ENCODE measurements at places on chromosomes 6 and 20. TPM values are rescaled to one million over a fixed set of nuclear protein-coding genes. Genes with fewer than 3 reads are reported as not detected.

- no peaks in the 10 kb centered on the region for H3K36me3 ChIP-seq
- H3K4me1 ChIP-seq, result no peaks in the 10 kb centered on the region
- H3K4me3 ChIP-seq, result no peak overlapping the region
- H3K27me3 ChIP-seq, result no peaks in the 10 kb centered on the region
- DNase-seq, result no peak
These were observed 173.7 kb upstream of the ZNF217 start for GRCh38 chr20:53767206-53767930.

Gene FNDC1
- total RNA-seq, result 4.8 TPM

Gene HLA-DPB1
- 19.2 TPM for total RNA-seq

DNA sequence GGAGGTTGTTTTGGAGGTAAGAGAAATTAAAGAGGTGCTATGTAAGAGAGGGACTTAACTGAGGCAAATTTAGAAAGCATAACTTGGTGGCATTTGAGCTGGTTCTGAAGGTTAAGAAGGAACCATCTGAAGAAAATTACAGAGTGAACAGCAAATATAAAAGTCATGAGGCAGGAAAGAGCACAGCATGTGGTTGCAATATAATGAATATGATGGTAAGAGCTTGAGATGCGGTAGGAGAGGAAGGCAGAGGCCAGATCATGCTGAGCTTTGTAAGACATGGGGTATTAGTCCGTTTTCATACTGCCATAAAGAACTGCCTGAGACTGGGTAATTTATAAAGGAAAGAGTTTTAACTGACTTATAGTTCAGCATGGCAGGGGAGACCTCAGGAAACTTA lies 279.1 kb downstream of the UTRN start:
- H3K27me3 ChIP-seq, result no peaks in the 10 kb centered on the region
- H3K27ac ChIP-seq, result no peak overlapping the region
- no peak for DNase-seq
- H3K4me1 ChIP-seq, result peaks cover 13% of the 10 kb centered on the region
- no peak overlapping the region for H3K4me3 ChIP-seq

- no peaks in the 10 kb centered on the region for H3K4me1 ChIP-seq
- no peaks in the 10 kb centered on the region for H3K27me3 ChIP-seq
- peak; percentile 29 for DNase-seq
- no peaks in the 10 kb centered on the region for H3K36me3 ChIP-seq
- H3K27ac ChIP-seq, result no peak overlapping the region
These were observed 93.7 kb downstream of the PROKR2 start for GRCh38 chr20:5222919-5223634.

Gene CAGE1
- total RNA-seq, result not detected

Gene PRDM13
- not detected for total RNA-seq

Gene MOCS3
- 2.8 TPM for total RNA-seq

GRCh38 chr20:58695895-58696375 lies 3.3 kb downstream of the NPEPL1 start:
- H3K27ac ChIP-seq, result no peak overlapping the region
- H3K4me1 ChIP-seq, result peaks cover 23% of the 10 kb centered on the region
- no peak for DNase-seq
- H3K4me3 ChIP-seq, result no peak overlapping the region
- peaks cover 25% of the 10 kb centered on the region for H3K36me3 ChIP-seq
- H3K27me3 ChIP-seq, result no peaks in the 10 kb centered on the region

- H3K4me3 ChIP-seq, result no peak overlapping the region
- H3K36me3 ChIP-seq, result peaks cover 31% of the 10 kb centered on the region
- no peak for DNase-seq
- peaks cover 46% of the 10 kb centered on the region for H3K4me1 ChIP-seq
These were observed 401.3 kb downstream of the LAMA2 start for GRCh38 chr6:129284225-129284624.

- no peak for DNase-seq
- H3K27me3 ChIP-seq, result no peaks in the 10 kb centered on the region
- no peaks in the 10 kb centered on the region for H3K36me3 ChIP-seq
- peaks cover 5% of the 10 kb centered on the region for H3K4me1 ChIP-seq
- H3K4me3 ChIP-seq, result no peak overlapping the region
These were observed 106.3 kb downstream of the BCAS1 start for GRCh38 chr20:53964067-53964466.

GRCh38 chr6:114879693-114880092 lies 536.9 kb upstream of the HS3ST5 start:
- no peak overlapping the region for H3K27ac ChIP-seq
- H3K4me1 ChIP-seq, result no peaks in the 10 kb centered on the region
- no peak for DNase-seq
- H3K27me3 ChIP-seq, result no peaks in the 10 kb centered on the region

All from heart right ventricle (tissue), 16 donors.